GM10248 (cell line): ENCODE measurements at places on chromosomes 11 and 22.

DNA sequence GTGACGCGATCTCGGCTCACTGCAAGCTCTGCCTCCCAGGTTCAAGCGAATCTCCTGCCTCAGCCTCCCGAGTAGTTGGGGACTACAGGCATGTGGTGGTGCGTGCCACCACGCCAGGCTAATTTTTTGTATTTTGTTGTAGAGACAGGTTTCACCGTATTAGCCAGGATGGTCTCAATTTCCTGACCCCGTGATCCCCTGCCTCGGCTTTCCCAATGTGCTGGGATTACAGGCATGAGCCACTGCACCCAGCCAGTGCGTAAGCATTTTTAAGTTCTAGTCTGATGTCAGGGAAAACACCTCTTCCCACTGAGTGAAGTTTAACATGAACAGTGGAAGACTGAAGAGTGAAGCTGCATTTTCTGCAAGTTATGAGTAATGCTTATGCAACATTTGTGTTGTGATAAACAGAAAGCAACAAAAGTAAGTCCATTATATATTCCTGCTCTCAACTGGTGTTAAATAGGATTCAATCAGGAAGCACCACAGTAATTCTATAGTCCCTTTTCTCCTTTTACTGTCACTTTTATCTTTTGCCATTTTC lies 1219.8 kb upstream of the RAG2 start:
- no peak for DNase-seq

- DNase-seq, result no peak
These were observed 36.3 kb upstream of the CBX7 start for GRCh38 chr22:39188809-39189208.

GRCh38 chr22:41574847-41575381 lies 14.1 kb downstream of the CSDC2 start:
- DNase-seq, result no peak

- peak; percentile 43 for DNase-seq
These were observed 24.8 kb upstream of the ADORA2A start for GRCh38 chr22:24402460-24403192.

GRCh38 chr22:25759825-25760231 lies 17.8 kb downstream of the MYO18B start:
- no peak for DNase-seq

DNA sequence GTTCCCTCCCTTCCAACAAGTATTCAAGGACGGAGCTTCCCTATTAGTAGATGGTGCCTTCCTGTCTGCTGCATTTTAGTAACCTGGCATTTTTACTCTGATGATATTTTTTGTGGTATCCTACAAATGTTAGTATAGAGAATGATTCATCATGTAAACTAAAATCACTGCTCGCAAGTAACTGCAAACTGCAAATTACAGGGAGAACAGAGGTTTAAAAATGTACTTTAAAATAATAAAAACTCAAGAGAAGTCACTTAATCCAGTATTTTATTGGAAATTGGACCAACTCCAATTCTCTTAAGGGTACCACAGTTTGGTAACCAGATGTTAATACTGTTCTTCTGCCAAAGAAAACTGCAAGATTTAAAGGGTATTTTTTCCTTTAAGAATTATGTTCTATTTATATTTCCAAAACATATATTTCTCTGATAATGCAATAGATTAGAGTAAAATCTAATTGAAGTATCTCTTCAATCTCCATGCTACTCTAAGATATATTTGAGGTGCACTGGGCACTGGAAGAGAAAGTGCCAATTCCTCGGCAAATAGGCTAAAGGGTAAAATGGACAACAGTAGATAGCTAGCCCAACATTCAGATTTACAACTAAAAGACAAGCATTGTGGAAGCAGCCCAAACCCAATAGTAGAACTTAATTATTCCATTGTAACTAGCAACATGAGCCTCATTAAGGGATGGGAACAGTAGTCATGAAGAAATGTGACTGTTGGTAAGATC lies 298.0 kb downstream of the TTC28 start:
- no peak for DNase-seq

DNA sequence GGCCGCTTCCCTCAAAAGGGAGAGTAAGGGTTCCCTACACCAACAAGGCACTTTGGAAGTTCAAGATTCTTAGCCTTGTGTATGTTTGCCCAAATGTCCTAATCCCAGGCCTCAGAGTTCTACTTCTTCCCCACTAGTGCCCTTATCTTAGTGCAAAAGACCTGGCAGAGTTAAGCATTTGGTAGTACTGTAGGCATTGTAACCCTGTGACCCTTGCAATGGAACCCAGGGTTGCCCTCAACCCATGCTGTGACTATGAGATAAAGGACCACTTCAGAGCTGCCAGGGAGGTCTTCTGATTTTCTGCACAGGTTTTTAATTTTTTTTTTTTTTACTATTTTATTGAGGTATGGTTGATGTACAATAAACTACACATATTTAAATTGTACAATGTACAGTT lies 65.1 kb downstream of the C11orf65 start:
- no peak for DNase-seq

- DNase-seq, result no peak
These were observed 35.8 kb upstream of the POU2AF2 start for GRCh38 chr11:111209543-111210355.

DNA sequence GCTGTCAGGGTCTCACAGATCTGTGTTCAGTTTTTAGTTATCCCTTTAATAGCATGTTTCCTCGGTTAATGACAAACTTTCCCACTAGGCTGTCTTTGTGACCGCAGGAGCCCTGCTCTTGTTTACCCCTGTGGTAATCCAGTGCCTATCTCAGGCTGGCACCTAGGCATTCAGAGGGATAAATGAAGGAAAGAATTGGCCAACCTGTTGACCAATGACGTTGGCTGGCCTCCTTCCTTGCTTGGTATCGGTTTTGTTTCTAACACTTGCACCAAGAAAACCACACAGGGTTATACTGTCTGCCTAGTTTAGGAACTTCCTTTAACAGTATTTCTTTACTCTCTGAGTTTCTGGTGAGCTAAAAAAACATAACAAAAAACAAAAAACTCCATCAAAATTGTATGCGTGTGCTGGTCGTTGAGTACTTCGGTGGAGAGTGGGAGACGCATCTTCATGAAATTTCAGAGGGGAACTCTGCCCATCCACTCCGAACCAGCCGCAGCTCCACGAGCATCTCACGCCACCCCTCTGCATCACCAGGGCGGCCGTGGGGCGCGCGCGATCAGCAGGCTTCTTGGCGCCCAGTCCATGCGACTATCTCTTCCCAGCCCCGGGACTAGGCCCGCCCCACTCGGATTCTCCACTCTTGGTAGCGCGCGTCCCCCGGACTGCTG lies 563 bp upstream of the ENDOD1 start:
- DNase-seq, result peak; percentile 35

- DNase-seq, result peak; percentile 64
These were observed 953 bp upstream of the PACS1 start for GRCh38 chr11:66068923-66069714.

DNA sequence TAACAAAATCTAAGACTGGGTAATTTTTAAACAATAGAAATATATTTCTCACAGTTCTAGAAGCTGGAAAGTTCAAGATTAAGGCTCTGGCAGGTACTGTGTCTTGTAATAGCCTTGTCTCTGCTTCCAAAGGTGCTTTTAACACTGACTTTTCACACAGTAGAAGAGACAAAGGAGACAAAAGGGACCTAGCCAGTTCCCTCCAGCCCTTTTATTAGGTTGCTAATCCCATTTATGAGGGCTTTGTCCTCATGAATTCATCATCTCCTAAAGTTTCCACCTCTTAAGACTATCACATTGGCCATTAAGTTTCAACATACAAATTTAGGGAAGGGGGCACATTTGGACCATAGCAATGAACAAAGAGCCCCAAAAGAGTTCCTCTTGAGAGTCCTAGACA lies 40.7 kb downstream of the FAM181B start:
- DNase-seq, result no peak

- no peak for DNase-seq
These were observed 1.5 kb upstream of the SF3B2 start for GRCh38 chr11:66050581-66051231.

DNA sequence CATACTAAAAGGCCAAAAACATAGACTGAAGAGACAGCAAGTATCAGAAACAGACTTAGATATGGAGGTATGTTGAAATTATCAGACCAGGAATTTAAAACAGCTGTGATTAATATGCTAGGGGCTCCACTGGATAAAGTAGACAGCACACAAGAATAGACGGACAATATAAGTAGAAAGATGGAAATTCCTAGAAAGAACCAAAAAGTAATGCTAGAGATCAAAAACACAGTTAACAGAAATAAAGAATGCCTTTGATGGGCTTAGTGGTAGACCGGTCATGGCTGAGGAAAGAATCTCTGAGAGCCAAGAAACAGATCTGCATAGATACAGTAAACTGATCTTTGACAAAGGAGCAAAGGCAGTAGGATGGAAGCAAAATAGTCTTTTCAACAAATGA lies 250.2 kb downstream of the SWAP70 start:
- no peak for DNase-seq

- no peak for DNase-seq
These were observed 71.4 kb downstream of the SLC1A2 start for GRCh38 chr11:35347921-35348331.

DNA sequence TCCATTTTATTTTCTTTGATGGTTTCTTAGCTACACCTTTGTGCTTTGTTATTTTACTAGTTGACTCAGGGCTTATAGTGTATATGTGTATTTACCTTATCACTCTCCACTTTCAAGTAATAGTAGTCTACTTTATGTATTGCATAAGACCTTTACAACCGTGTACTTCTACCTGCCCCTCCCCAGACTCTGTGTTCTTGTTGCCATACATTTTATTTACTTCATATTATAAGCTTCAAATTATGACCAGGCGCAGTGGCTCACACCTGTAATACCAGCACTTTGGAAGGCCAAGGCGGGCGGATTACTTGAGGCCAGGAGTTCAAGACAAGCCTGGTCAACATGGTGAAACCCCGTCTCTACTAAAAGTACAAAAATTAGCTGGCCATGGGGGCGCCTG lies 28.2 kb upstream of the CTSD start:
- DNase-seq, result no peak

GRCh38 chr11:35629914-35630313 lies 11.7 kb downstream of the FJX1 start:
- DNase-seq, result no peak

- no peak for DNase-seq
These were observed 40.2 kb downstream of the TSPAN18 start for GRCh38 chr11:44766972-44767278.

- DNase-seq, result peak; percentile 41
These were observed 84.7 kb downstream of the TTC28 start for GRCh38 chr22:28594797-28595462.

DNA sequence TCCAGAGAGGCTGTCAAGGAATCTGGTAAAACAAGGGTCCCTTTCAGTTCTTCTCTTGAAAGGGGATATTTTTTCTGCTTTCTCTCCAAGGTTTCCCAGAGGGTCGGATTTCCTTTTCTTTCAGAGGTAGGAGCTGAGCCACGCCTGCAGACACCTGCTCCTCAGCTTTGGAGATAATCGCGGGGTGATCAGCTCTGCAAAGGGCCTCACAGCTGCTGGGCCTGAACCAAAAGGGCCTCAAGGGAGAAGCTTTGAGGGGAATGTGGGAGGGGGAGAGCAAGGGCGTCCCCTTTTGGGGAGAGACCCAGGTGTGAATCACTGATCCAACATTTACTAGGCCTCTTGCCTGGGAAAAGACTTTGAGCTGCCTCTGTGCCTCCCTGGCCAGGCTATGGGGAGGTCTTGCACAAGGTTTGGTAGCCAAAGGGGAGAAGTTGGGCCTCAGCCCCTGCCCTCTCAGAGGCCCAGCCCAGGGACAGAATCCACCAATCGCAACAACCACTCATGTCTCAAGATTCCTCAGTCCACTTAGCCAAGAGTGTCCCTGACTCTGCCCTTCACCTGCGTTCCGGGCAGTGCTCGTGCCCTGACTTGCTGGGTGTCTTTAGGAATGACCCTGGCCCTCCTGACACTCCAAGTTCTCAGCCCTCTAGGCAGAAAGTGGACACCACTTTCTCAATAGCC lies 14.0 kb upstream of the TP53I11 start:
- no peak for DNase-seq

- DNase-seq, result no peak
These were observed 537.0 kb downstream of the BRD1 start for GRCh38 chr22:49290711-49291110.

DNA sequence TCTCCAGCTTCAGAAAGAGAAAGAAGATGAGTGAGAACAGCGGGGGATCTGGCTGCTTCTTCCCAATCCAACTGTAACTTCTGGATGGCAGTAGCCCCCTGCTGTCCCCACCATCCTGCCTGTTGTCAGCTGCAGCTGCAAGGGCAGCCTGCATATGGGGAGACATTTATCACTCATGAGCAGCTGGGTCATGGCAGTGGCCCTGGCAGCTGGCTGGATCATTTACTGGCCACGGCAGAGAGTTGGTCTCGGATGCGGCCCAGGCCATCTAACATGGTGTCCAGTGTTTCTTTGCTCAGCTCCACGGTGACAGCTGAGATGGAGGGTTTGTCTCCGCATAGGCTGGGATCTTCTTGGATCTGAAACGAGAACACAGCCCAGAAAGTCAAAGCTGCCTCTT lies 14.8 kb downstream of the COMMD9 start:
- DNase-seq, result no peak

GRCh38 chr11:47940904-47941649 lies 39.3 kb upstream of the PTPRJ start:
- DNase-seq, result no peak

DNA sequence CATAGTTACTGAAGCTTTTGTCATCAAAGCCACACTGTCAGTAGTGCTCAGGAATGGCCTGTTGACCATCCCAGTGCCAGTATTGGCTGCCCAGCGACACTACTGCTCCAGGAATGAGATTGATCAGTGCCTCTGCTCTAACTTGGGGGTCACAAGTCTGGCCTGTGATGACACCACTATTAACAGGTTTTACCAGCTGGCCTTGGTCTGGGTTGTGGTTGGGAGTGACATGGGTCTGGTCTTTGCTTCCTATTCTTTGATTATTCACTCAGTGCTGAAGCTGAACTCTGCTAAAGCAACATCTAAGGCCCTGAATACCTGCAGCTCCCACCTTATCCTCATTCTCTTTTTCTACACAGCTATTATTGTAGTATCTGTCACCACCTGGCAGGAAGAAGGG lies 21.5 kb downstream of the OR56B4 start:
- DNase-seq, result no peak

- no peak for DNase-seq
These were observed 626.5 kb upstream of the CHORDC1 start for GRCh38 chr11:90849312-90849711.

DNA sequence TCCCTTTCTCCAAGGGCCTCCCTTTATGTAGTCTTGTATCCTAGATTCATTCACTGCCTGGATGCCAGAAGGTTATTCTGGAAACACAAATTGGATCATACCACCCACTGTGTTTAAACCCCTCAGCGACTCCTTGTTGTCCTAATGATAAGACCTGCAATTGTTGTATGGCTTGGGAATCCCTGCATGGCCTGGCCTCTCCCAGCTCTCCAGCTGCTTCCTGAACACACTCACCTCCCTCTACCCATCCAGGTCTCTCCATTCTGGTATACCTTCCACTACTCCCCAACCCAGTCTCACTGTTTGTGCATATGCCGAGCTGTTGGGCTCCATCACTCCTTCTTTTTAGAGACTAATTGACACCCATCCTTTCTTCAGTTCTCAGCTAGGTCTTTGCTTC lies 124.3 kb upstream of the ALX4 start:
- DNase-seq, result no peak

GRCh38 chr11:114276077-114276476 lies 20.1 kb upstream of the NNMT start:
- DNase-seq, result no peak

GRCh38 chr11:36306888-36307287 lies 10.8 kb downstream of the PRR5L start:
- DNase-seq, result no peak

GRCh38 chr11:47415949-47416472 lies 7.6 kb downstream of the SLC39A13 start:
- DNase-seq, result no peak
